NCI-H1092 (cell line): ENCODE measurements at places on chromosomes 6 and 20.

- no peak for DNase-seq
Observed at GRCh38 chr20:34311118-34312023, 8.2 kb upstream of the AHCY start.

DNA sequence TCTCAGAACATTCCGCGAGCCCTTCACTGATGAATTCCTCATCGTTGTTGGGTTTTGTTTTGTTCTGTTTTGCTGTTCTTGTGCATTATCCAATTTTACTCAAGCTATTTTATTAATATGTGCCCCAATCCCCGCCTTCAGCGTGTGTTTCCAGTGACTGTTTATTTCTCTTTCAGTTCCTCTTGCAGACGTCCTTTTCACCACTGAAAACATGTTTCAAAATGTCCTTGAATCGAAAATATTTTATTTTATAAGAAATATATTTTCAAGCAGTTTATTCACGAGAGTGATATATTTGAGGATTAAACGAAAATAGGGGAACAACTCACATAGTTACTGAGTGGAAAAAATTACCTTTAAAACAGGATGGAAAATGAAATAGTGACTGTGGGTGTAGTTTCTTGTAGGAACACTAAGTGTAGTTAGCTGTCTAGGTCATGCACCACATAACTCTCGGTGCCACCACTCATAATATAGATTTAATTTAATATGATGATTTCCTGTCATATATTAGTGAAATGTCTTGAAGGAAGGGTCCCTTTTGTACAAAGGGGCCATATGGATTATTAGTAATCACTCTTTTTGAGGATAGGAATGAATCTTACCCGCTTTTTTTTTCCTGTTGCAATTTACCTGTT, 45.3 kb upstream of the HDDC2 start:
- no peak for DNase-seq

GRCh38 chr20:53702617-53703016, 109.0 kb upstream of the ZNF217 start:
- no peak for DNase-seq

DNA sequence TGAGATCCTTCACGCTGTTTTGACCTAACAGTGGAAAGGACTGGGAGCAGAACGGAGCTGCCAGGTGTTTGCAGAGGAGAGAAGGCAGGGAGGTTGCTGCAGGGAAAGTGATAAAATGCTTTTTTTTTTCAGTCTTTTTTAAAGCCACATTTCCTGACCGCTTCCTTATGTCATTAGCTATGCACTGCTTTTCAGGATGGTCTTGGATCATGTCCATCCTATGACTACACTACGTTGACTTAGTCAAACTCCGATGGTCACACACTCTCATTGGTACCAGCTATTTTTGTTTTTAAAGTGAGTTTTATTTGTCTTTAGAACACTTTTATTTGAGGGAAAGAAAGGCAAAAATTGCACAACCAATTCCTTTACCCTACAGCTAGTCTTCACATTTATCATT, 89.2 kb upstream of the EXOC2 start:
- no peak for DNase-seq

- peak; percentile 55 for DNase-seq
Observed at GRCh38 chr6:103042336-103042735, 1648.8 kb downstream of the GRIK2 start.

DNA sequence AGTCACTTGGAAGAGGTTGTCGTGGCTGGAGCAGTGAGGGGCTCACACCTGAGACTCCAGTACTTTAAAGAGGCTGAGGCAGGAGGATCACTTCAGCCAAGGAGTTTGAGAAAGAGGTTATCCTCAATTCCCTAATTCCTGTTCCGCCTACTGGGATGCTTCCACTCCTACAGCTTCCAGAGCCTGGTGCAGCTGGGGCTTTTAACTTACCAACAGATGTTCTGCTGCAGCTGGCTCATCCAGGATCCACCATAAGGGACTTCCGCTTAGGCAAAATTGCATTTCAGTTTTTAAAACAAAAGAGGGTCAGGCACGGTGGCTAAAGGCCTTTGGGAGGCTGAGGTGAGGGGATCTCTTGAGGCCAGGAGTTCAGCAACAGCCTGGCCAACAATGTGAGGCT, 59.1 kb upstream of the CDYL start:
- no peak for DNase-seq

DNA sequence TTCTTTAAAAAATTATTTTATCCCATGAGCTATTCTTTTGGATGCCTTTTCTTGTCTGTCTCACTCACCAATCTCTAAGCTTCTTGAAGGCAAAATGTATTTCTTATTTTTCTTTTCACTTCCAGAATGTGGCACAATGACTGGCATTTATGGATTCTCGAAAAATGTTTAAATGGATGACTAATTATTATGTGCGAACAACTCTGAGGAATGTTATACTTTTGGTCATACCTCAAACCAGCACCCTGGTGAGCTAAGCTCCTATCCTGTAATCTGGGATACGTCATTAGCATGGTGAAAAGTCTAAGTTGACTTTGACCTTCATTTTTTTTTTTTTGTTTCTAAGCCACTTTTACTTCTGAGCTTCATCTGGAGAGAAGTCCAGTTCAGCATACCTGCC, 214.0 kb upstream of the CEP162 start:
- DNase-seq, result no peak

GRCh38 chr6:40383348-40384115, 203.6 kb downstream of the LRFN2 start:
- no peak for DNase-seq

- DNase-seq, result no peak
Observed at GRCh38 chr6:16969699-16970655, 131.9 kb upstream of the STMND1 start.

- DNase-seq, result no peak
Observed at GRCh38 chr6:88899569-88900316, 63.7 kb downstream of the RNGTT start.

DNA sequence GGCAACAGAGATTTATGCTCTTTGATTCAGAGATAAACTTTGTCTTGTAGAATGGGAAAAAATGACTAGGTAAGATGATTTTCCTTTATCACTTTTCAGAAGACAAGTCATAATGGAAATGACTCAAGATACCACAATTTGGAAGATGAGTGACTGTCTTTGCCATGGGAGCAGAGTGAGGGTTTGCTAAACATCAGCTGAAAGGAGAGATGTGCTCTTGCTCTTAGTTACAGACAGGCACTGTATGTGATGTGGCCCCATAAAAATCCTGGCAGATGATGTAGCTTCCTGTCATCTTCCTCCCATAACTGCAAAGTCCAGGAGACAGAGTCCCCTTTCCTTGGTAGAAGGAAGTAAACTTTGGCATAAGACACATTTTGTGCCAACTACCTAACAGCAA, 47.6 kb downstream of the BACH2 start:
- DNase-seq, result no peak

- peak; percentile 18 for DNase-seq
Observed at GRCh38 chr6:132933090-132933489, 118.7 kb downstream of the RPS12 start.

GRCh38 chr6:143549949-143550268, 38.4 kb upstream of the FUCA2 start:
- DNase-seq, result no peak

DNA sequence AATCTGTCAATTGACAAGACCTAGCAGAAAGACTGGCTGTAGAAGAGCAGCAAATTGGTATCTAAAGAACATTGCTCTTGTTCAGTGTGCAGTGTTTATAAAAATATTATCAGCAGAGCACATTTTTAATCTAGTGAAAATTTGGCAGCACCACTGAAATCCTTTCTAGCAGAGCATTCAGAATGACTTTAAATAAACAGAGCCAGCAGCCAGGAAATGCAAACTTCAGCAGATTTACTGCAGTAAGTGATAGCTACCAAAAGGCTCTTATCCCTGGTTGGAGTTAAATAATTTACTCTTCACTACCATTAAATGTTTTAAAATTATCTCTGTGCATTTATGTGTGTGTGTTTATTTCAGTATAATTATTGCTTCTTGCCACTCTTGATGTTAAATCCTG, 590.9 kb upstream of the CITED2 start:
- no peak for DNase-seq

DNA sequence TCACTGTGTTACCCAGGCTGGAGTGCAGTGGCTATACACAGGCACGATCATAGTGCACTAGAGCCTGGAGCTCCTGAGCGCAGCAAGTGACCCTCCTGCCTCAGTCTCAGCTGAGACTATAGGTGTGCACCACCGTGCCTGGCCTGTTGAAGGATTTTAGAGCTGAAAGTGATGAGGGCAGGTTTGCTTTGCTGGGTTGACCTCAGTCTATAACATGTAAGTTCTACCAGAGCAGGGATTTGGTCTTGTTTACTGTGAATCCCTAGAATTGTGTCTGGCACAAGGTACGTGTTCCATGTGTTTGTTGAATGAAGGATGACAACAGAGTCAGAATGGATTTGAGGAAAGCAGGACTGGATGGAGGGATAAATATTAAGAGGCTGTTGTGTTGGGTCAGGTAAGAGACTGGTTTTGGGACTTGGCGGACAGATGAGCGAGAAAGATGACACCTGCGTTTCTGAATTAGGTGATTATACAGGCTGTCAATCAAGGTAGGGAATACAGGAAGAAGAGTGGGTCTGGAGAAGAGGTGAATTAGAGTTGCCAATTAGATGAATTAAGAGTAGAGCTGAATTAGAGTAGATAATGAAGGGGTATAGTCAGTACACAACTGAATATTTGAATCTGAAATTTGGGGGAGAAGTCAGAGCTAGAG, 6.5 kb downstream of the ASXL1 start:
- DNase-seq, result no peak

DNA sequence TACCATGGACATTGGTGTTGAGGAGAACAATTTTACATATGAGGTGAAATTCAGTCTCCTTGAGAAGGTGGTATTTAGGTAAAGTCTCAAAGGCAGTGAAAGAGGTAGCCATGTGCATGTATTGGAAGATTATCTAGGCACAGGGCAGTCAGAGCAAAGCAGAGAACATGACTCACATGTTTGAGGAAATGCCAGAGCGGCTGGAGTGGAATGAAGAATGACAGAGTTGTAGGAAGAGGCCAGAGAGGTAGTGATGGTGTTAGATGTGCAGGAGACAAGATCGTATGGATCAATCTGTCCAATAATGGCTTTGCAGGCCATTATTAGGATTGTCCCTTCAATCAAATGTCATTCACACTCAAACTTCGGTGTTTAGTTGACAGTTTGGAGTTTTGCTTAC, 449.4 kb upstream of the PTCHD4 start:
- no peak for DNase-seq

GRCh38 chr6:36147294-36147693, 17.0 kb downstream of the MAPK13 start:
- DNase-seq, result no peak
